ENCODE measurements at places on chromosomes 7 and 10.

DNA sequence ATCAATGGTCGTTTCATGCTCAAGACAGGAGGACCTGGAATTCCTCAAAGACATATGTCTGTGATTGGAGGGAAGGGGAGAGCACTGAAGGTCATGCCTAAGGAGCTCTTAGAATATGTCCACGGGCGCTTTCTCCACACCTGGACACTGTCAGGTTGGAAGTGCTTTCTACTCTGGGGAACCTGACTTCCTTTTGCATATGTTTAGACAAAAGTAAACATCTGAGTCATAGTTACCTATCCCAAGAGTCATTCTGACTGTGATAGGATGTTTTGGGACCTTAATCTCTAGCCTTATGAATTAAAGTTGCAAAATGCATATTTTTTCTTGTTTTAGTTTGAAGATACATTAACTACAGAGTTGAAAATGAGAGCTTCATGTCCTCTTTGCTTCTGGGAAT, 251.7 kb downstream of the KLF6 start:
- no peak for DNase-seq

DNA sequence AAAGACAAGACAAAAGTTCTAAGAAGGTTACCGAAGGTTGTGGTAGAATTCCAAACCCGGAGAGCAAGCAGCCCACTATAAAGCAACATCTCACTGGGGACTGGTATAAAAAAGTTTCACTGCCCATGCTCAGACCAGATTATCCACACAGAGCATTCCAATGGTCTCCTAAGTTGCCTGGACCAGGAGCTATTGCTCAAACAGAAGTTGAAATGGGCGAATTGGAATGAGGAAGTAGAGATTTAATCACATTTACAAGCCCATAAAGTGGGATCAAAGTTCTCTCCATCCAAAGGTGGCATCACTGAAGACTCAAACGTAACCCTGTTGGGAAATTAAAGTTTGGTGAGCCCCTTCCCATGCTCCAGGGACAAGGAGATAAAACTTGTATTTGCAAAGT, 19.8 kb downstream of the OR2F1 start:
- no peak for DNase-seq

DNA sequence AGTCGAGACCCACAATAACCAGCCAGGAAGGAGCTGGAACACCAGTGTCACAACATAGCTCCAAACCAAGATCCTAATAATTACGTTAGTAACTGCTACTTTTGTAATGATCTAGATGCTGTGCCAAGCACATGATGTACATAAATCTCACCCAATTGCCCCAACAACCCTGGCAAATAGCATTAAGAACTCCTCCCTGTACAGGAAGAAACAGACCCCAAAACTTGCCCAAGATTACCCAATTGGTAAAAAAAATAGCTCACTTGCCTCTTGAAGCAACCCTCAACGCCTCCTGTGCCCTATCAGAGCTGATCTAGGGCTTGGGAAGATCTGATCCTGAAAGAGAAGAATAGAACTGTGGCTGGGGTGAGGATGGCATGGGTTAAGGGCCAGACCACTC, 628.7 kb upstream of the AUTS2 start:
- DNase-seq: no peak

DNA sequence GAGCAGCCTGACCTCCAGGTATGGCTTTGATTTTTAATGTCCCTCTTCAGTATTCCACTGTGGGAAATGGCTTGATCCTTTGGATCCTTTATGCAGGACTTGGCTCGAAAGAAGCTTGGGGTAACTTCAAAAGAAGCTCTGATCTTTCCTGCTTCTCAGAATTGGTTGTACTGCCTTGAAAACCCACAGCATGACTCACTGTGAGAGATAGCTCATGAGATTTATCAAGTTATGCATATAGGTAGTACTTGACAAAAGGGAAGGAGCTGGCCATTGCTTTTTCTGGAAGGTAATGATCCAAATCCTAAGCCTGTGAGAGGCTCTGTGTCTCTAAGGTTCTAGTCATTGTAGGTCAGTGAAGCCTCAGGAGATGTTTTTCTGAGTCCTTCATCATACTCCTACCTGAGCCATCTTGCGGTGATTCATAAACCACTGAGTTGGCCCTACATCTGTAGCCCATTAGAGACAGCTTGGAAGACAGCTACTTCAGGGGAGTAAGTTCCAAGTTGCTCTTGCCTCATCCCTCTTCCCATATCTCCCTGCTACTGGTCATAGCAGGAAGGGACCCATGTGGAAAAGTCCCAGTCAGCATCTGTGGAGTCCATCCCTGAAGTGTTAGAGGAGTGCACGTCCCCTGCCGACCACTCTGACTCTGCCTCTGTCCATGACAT, 36.7 kb upstream of the NFKB2 start:
- no peak for DNase-seq

GRCh38 chr7:22885797-22886261, 63.2 kb upstream of the TOMM7 start:
- peak; percentile 44 for DNase-seq

GRCh38 chr7:152851881-152852417, 92.4 kb downstream of the ACTR3B start:
- no peak for DNase-seq

DNA sequence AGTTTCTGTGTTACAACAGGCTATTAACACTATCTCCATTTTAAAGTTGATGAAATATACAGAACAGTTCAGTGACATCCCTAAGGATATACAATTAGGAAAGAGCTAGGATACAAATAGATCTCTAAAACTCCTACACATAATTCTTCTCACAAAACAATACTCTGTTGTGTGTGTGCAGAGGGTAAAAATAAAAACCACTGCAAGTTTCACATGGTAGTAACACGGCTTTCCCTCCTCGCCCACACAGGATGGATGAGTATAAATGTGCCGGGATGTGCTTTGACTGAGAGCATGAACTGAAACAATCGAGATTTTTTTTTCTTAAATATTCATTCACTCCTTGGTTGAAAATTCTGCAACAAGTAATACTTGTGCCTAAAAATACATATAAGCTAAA, 131.5 kb upstream of the C1QL3 start:
- DNase-seq: no peak

- no peak for DNase-seq
Measured at GRCh38 chr7:111172564-111173257, 81.8 kb downstream of the LRRN3 start.

- DNase-seq: no peak
Measured at GRCh38 chr10:90652519-90652918, 205.3 kb downstream of the HTR7 start.

DNA sequence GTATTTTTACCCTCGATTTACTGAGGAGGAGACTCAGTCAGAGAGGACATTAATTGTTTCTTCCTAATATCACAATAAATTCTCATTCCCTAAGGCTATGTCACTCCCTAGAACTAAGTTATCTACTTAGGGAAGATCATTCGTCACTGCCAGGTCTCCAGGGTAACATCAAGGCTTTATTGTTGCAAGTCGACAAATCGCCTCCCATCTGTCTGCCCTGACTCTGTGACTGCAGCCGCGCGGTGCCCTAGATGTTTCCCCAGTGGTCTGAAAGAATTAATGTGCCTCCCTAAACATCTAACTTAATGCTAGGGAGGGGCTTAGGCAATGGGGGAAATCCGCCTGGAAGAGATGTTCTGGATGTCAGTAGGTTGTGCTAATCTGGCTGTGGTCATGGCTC, 558.8 kb upstream of the C7orf33 start:
- DNase-seq: no peak

DNA sequence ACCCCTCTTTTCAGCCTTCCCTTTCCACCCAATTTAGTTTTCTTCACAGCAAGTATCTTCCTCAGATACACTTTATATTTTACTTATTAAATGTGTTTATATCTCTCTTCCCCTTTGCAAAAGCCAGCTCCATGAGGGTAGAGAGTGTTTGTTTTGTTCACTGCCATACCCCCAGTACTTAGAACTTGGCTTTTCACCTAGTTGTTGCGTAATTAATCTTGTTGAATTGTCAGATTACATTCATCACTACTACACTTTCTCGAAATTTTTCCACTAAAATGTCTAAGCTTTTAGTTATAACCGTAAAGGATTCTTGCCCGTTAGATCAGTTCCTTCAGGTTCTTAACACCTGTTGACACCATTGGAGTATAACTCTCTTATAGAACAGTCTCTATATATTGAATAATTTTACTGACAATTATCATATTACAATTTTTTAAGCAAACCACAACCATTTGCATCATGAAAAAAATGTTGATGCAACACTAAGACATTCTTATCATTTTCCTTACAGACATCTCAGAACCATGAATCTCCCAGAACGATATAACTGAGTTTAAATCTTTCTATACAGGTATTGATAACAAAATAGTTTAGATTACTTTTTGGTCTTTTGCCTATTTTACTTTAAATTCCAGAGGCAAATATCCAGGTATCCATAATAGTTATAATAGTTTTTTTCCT, 29.9 kb downstream of the VWDE start:
- no peak for DNase-seq

- no peak for DNase-seq
Measured at GRCh38 chr7:89223900-89224395, 428.4 kb upstream of the TEX47 start.

DNA sequence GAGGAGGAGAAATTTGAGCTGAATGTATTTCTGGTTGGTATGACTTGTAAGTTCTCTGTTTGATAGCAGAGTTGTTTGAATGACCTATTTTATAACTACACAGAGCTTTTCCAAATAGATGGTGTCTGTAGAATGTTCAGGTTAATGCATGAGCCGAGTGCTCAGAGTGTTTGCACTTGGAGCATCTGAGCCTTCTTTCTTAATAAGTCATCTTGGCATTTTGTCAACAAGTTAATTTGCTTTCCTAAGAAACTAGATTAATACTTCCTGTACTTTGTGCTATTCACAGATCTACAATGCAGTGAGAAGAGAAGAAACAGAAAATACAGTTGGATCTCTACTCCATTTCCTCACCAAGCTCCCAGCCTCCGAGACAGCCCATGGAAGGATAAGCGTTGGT, 138.2 kb downstream of the PLCE1 start:
- no peak for DNase-seq

DNA sequence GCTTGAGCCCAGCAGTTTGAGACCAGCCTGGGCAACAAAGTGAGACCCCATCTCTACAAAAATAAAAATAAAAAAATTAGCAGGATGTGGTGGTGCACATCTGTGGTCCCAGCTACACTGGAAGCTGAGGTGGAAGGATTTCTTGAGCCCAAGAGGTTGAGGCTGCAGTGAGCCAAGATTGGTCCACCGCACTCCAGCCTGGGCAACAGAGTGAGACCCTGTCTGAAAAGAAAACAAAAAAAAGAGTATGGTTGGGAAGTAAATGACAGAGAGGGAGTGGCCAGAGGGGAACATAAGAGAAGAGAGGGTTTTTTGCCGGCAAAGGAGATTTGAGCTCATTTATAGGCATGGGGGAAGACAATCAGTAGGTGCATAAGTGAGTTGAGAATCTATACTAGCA, 19.7 kb downstream of the PLXDC2 start:
- DNase-seq: no peak

- DNase-seq: peak; percentile 14
Measured at GRCh38 chr10:96747734-96748550, 27.6 kb upstream of the PIK3AP1 start.

GRCh38 chr7:18638594-18639452, 143.3 kb downstream of the HDAC9 start:
- DNase-seq: peak; percentile 54

- DNase-seq: no peak
Measured at GRCh38 chr10:15348579-15348978, 22.5 kb downstream of the FAM171A1 start.

- no peak for DNase-seq
Measured at GRCh38 chr10:77501152-77501845, 136.3 kb downstream of the KCNMA1 start.

DNA sequence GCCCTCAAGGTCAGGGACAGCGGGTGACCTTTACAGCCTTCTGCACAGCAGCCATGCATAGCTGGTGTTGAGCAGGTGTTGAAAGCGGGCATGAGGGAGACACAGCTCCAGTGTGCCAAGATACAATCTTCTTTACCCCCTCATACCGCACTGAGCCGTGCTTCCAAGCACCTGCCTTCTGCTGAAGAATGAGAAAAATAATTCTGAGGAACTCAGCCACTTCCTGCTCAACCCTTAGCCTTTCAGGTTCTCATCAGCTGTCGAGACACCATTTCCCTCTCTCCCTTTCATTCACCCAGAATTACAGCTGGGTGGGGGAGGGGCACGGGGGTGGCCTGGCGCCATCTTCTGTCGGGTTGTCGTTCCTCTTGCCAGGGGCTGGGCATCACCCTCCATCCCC, 58.6 kb downstream of the COL13A1 start:
- no peak for DNase-seq

DNA sequence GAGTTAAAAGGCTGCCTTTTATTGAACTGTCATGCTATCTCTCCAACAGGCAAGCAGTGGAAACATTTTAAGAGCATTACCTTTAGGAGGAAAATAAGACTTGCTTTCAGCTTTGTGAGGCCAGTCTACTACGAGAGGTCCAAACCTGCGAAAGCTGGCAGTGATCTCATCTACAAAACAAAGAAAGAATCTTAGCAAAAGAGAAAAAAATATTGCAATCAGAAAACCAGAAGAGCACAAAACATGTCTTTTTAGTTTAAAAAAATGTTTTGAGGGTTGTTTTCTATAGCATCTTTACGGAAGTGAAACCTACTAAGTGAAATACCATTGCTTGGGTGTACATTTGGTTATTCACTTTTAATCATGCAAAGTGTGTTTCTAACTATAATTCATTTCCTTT, 147.9 kb downstream of the CPEB3 start:
- DNase-seq: no peak

GRCh38 chr7:91079487-91079886, 184.7 kb upstream of the FZD1 start:
- DNase-seq: no peak

DNA sequence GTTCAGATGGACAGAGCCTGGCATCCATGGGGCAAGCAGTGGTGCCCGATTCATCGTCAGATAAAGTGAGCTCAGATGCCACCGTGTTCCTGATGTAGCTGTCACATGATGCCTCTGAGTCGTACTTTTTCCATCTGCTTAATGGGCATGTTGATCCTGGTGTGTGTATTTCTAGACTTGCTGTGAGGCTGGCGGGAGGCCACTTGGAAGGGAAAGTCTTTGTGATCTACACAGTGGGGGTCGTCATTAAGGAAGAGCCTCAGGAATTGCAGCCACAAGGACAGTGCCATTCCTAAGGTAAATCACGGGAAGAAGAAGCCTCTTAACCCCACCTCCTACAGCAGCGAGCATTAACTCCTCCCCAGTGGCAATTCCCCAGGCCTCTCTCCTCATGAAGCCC, 63.0 kb downstream of the RGS10 start:
- no peak for DNase-seq

GRCh38 chr7:149071641-149072437, 18.7 kb downstream of the ZNF786 start:
- DNase-seq: peak; percentile 35

- DNase-seq: no peak
Measured at GRCh38 chr10:25261110-25261509, 86.3 kb downstream of the GPR158 start.

GRCh38 chr10:17236468-17237148, 8.6 kb downstream of the VIM start:
- DNase-seq: no peak

GRCh38 chr7:135877805-135878204, 99.4 kb downstream of the MTPN start:
- DNase-seq: no peak

Data from CD4-positive, alpha-beta T cell treated with Interleukin-4 for 4 hours (primary cell).